ENCODE measurements at places on chromosomes 7 and 10.

DNA sequence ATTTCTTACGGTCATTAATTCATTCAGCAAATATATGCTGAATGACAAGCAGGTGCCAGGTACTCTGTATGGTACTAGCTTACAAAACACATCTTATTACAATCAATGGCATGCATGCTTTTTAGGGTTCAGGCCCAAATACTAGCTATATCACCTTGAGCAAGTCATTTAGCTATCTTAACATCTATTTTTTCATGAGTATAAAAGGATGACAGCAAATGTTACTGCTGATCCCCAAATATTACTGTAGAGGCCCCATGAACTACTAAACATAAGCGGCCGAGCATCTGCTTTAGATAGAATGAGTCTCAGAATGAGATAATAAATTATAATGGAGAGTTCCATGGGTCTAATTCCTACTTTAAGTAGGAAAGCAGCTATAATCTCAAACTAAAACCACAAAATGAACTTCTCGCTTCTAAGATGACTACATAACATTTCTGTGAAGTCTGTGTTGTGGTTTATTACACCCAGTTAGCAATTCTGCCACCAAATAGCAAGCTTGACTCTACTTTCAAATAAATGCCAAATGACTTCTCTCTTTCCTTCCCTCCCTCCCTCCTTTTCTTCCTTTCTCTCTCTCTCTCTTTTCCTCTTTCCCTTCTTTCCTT lies 113.7 kb upstream of the LRRN3 start:
- DNase-seq, result no peak

GRCh38 chr7:80095545-80095944 lies 39.1 kb upstream of the GNAI1 start:
- no peak for DNase-seq

GRCh38 chr10:35165136-35165535 lies 38.5 kb downstream of the CREM start:
- no peak for DNase-seq

DNA sequence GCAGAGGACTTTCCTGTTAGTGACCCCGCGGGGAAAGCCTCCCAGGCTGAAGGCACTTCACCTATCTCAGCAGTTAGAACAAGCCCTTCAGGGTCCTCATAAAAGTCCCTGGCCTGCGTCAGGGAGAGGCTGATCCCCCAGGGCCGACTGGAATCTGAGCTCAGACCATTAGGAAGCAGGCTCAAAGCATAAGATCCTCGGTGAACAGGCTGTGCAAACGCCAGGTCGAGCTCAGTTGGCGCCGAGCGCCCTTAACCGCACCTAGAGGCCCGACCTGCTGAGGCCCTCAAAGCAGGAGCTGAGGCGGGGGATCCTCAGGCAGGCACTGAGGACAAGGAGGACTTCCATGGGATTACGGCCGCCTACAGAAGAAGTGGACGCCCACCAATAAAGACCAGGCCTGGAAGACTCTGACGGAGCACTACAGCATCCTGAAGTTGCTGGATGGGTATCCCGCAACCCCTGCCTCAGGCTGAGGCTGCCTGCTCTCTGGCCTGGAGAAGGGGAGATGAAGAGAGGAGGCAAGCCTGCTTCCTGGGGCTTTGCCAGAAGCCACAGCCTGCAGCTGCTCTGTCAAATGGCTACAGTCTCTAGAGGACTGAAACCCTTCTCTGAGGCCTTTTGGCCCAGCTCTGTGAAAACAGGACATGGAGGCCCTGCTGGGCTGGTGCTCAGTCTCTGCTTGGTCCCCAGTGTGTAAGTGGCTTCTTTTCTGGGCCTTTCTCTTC lies 29.9 kb downstream of the LIPJ start:
- no peak for DNase-seq

DNA sequence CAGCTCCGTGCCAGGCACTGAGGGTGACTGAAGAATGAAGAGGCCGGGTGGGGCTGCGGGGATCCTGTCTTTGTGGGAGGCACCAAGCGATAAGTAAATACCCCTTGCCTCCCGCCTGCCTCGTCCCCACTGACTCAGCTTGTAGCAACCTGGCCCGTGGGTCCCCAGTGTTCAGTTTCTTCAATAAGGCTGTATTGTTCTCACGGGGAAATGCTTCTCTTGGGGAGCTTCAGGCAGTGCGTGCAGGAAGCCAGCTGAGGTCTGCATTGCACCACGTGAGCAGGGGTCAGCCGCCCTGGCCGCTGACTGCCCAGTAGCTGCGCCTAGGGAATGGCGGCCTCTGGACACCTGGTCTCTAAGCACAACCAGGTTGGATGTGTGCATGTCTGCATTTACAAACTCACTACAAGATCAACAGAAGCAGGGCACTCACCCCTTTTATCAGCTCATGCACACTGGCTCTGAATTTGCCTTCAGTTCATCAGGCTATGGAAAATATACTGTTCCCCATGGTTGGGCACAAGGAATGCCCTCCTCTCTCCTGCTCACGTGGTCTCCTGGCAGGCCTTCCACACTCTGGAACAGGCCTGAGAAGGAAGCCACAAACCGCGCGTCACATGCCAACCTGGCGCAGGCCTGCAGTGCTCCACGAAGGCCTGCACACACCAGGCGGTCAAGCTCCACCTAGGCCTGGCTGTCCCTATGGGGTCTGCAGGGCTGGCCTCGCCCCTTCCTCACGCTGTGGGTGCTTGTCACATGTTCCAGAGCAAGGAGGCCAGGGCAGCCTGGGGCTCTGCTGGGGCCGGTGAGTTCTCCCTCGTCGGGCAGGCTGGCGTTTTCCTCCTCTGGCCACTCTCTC lies 135.7 kb upstream of the RNF32 start:
- no peak for DNase-seq

- no peak for DNase-seq
Observed at GRCh38 chr10:29656451-29656992, 21.8 kb upstream of the SVIL start.

GRCh38 chr7:99083733-99084132 lies 60.2 kb downstream of the SMURF1 start:
- DNase-seq, result no peak

DNA sequence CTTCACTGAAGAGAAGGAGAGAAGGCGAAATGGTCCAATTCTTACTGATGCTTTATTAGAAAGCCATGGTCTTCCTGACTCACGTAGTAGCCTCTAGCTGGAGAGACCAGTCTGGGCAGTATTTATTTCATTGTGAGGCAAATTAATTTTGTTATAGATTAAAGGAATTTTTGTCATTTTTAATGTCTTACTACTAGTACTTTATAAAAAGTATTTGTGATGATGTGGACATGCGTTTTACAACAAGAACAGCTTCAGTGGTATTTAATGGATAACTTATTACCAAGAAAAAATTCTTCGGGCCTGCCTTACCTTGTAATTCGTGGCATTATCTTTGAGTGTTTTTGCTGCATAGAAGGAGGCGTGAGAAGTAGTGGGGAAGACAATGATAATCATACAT lies 339.4 kb upstream of the SHH start:
- DNase-seq, result no peak

DNA sequence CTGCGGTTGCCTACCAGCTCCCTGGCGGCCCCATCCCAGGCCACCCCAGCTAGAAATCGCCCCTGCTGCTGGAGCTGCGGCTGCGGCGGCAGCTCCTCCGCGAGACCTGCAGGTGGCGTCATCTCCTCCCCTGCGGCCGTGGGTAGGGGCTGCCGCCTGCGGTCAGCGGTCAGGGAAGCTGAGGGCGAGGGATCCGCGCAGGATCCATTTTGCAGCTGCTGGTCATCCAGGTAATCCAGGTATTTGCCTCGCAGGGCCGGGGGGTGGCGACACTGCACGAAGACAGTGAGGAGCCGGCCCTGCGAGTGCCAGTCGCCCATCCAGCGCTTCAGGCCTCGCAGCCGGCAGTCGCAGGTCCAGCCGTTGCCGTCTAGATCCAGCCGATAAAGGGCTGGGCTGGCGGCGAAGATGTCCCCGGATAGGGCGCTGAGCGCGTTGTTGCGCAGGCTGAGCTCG lies 1.5 kb downstream of the TRIL start:
- no peak for DNase-seq

DNA sequence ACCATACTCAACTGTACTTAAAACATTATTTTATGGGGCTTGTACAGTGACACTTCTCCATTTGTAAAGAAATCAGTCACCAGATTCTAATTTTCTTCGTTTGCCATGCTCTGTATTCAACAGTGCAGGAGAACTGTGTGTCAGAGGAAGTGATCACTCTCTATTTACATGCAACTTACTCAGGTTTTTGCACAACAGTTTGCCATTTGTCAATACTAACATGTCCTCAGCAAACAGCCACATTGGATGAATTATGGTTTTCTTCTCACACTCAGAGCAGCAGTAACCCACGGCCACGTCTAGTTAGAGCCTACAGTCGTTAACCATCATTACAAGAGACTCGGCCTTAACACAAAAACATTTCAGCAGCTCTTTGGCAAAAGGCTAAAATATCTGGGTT lies 69.2 kb upstream of the SP4 start:
- DNase-seq, result no peak

- no peak for DNase-seq
Observed at GRCh38 chr10:11678074-11678793, 63.9 kb upstream of the ECHDC3 start.

GRCh38 chr7:15891151-15891881 lies 204.8 kb upstream of the MEOX2 start:
- DNase-seq, result no peak

DNA sequence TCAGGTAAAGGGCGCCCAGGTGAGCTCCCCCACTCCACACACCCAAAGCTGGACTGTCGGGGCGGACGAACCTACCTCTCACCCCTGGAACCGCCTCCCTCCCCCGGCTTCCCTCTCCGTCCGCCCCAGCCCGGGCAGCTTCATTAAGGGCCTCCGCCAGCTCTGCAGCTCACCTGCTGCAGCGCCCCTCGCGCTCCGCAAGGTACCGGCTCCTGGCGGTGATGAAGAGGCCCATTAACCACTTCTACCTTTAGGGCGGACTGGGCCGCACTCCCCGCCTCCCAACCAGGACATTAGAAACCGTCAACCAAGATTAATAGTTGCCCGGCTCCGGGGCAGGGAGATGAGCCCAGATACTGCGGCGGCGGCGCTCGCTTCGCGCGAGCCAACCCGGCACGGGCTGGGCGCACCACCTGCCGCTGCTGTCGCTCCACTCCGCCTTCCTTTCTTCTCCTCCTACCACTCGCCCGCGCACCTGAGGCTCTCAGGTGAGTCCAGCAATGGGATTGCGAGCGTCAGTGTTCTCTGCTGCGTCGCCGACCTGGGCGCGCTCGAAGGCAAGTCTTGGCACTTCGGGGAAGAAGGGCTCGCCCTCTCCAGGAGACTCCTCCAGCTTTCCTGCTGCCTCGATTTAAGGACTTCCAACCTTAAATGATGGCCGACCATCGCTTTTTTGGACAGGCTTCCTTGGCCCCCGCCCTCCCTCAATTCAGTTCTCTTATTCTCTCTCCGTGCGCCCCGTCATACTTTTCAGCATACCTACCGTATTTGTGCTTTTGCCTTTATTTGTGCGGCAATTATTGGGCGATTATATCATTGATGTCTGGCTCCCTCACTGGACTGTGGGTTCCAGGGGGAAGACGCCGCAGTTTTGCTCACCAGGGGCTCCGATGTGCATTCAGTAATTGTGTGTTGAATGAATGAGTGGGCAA lies 13.6 kb upstream of the KAZALD1 start:
- DNase-seq, result no peak

DNA sequence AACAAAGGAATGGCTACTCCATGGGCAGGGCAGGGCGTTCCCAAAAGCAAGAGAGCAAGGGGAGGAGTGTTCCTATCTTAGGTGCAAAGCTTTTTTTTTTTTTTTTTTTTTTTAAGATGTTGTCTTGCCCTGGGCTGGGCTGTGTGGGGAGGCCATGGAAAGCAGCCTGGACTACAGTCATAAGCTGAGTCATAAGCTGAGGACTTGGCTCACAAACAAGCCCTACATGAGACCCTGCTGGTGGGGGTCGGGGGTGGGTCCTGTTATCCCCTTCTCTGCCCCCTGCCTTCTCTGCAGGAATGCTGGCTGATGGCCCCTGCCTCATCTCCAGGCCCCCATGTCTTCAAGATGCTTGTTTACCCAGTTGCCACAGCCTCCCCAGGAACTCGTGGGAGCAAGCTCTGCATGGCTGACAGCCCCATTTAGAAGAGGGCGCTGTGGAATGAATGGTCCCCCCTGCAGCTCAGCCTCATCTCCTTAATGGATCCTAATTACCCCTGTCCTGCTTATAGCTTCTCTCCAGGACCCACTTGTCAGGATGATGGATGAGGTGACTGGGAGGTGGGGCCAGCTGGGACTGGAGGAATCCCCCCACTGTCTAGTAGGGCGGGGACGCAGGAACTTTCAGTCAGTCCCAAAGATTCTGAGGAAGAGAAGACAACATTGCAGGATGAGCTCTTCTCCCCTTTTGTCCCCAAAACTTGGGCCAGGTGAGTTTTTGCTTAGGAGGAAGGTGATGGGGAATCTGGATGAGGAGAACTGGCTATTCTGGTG lies 340.8 kb upstream of the PODXL start:
- DNase-seq, result no peak
